Kidney (tissue), 22 donors: ENCODE measurements at places on chromosomes 7 and 10. TPM values are rescaled to one million over a fixed set of nuclear protein-coding genes. Genes with fewer than 3 reads are reported as not detected.
A peak's percentile ranks its signal among the peaks of the same experiment; 100 is the strongest.

DNA sequence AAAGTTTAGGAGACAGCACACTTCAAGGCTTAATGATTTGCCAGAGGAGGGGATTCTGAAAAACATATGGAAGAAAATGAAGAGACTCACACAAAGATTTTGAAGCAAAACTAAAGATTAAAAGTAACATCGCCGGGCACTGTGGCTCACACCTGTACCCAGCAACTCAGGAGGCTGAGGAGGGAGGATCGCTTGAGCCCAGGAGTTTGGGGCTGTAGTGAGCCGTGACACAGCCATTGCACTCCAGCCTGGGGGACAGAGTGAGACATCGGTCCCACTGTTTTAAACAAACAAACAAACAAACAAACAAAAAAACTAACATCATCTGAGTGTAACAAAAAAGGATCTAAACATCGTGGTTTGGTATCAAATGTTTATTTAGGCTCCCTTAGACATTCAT lies 33.7 kb upstream of the DAGLB start:
- peak overlapping the region; percentile 18 for H3K27ac ChIP-seq
- DNase-seq = no peak
- no peaks in the 10 kb centered on the region for H3K27me3 ChIP-seq
- peaks cover 2% of the 10 kb centered on the region for H3K4me1 ChIP-seq

DNA sequence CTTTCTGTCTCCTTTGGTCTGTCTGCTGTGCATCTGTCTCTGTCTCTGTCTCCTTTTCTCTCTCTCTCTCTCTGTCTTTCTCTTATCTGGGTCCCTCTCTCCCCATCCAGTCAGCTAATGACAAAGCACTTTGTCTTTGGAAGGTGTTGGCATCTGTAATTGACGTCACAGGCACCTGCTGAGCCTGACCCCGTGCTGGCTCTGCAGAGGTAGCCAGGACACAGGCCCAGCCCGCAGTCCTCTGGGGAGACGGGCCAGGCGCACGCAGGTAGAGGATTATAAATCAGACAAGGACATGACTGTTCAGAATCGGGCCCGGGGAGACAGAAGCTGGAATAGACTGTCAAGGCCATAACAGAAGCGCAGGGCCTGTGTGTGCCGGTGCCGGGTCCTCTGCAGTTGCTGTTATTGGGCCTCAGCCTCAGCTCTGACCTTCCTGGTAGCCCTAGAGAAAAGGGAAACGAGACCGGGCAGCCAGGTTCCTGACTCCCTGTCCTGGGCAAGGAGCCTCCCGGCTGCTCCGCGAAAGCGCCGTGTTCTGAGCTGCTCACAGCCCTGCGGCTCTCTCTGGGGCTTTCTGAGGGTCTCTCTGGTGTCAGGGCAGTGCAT lies 10.7 kb upstream of the PSMG3 start:
- H3K4me1 ChIP-seq = no peaks in the 10 kb centered on the region
- H3K36me3 ChIP-seq = no peaks in the 10 kb centered on the region
- no peak for DNase-seq
- H3K4me3 ChIP-seq = no peak overlapping the region
- H3K27me3 ChIP-seq = no peaks in the 10 kb centered on the region
- no peak overlapping the region for H3K27ac ChIP-seq

- no peaks in the 10 kb centered on the region for H3K4me1 ChIP-seq
- H3K4me3 ChIP-seq = peak overlapping the region; percentile 94
- DNase-seq = peak; percentile 80
- H3K27ac ChIP-seq = peak overlapping the region; percentile 93
Measured at GRCh38 chr10:121927318-121927840, 452 bp downstream of the ATE1 start.

DNA sequence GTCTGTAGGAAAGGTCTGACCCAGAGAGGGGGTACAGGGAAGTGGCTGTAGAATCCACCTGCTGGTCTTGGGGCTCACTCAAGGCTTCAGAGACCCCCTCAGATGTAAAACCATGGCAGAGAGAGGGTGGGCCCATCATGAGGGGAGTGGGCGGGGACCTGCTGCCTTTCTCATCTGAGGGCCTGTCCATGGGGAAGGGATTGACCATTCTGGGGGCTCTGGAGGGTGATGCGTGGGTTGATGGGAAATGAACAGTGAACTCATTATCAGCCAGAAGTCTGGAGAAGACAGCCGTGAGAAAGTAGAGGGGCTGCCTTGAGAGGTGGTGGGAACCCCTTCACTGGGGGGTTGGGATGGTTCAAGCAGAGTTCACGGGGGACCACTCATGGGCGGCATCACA lies 66.8 kb downstream of the MINDY4 start:
- no peaks in the 10 kb centered on the region for H3K4me1 ChIP-seq
- no peak overlapping the region for H3K27ac ChIP-seq
- no peaks in the 10 kb centered on the region for H3K27me3 ChIP-seq
- no peak overlapping the region for H3K4me3 ChIP-seq
- peaks cover 4% of the 10 kb centered on the region for H3K36me3 ChIP-seq
- DNase-seq = no peak

DNA sequence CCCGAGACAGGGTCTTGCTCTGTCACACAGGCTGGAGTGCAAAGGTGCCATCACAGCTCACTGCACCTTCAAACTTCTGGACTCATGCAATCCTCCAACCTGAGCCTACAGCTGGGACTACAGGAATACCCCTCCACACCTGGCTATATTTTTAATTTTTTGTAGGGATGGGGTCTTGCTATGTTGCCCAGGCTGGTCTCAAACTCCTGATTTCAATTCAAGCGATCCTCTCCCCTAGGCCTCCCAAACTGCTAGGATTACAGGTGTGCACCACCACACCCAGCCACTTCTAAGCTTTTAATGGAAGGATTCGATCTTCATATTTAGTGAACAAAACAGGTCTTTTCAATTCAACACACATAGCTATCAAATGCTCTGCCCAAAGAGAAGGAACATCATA lies 29.7 kb downstream of the FZD9 start:
- H3K4me1 ChIP-seq = no peaks in the 10 kb centered on the region
- no peak for DNase-seq
- peaks cover 38% of the 10 kb centered on the region for H3K36me3 ChIP-seq
- H3K4me3 ChIP-seq = no peak overlapping the region

- H3K27me3 ChIP-seq = no peaks in the 10 kb centered on the region
- H3K27ac ChIP-seq = no peak overlapping the region
- no peaks in the 10 kb centered on the region for H3K4me1 ChIP-seq
- no peak overlapping the region for H3K4me3 ChIP-seq
- no peak for DNase-seq
Measured at GRCh38 chr10:117419921-117420320, 44.7 kb upstream of the PDZD8 start.

- H3K36me3 ChIP-seq = no peaks in the 10 kb centered on the region
- no peaks in the 10 kb centered on the region for H3K4me1 ChIP-seq
- no peaks in the 10 kb centered on the region for H3K27me3 ChIP-seq
- DNase-seq = no peak
Measured at GRCh38 chr10:14235566-14236195, 95.0 kb downstream of the FRMD4A start.

- no peak for DNase-seq
- H3K4me1 ChIP-seq = no peaks in the 10 kb centered on the region
- H3K4me3 ChIP-seq = no peak overlapping the region
- H3K27ac ChIP-seq = no peak overlapping the region
Measured at GRCh38 chr7:99485094-99485493, 12.4 kb downstream of the ZNF789 start.

DNA sequence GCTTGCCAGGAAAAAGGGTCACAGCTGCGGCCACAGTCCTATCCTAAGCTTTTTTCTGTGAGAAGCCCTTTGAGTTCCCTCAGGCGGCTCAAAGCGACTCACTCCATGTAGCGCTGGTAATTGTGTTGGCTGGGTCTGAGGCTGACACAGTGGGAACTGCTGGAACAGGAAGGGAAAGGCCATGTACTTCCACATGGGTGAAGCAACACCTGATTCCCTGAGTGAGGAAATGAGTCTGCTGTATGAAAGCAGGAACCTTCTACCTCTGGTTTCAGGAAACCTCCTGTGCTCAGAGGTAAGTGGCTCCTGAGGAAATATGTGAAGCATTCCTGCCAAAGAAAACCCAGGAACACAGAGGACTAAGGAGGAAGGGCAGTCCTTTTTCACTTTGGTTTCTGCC lies 734.6 kb upstream of the SORCS1 start:
- H3K4me1 ChIP-seq = no peaks in the 10 kb centered on the region
- no peaks in the 10 kb centered on the region for H3K36me3 ChIP-seq

- no peak overlapping the region for H3K4me3 ChIP-seq
- H3K4me1 ChIP-seq = no peaks in the 10 kb centered on the region
- H3K27me3 ChIP-seq = no peaks in the 10 kb centered on the region
- no peak overlapping the region for H3K27ac ChIP-seq
- no peak for DNase-seq
- H3K36me3 ChIP-seq = no peaks in the 10 kb centered on the region
Measured at GRCh38 chr10:4622384-4622783, 203.6 kb upstream of the AKR1E2 start.

DNA sequence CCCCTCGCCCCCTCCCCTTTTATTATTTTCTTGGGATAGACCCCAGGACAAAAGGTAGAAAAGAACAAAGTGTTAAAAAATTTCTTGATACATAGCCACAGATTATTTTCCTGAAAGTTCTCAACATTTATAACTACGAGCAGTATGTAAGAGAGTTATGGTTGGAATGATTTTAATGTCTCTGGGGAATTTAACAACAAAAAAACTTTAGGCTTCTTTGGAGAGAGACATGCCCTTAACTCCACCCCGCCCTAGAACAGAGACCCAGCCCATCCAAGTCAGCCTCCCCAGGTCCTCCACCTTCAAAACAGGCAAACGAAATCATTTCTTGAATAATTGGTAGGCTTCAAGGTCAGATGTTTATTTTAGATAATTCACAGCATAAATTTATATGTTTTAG lies 97.1 kb downstream of the TCF7L2 start:
- H3K27ac ChIP-seq = no peak overlapping the region
- peaks cover 9% of the 10 kb centered on the region for H3K4me1 ChIP-seq
- no peak overlapping the region for H3K4me3 ChIP-seq
- DNase-seq = no peak

DNA sequence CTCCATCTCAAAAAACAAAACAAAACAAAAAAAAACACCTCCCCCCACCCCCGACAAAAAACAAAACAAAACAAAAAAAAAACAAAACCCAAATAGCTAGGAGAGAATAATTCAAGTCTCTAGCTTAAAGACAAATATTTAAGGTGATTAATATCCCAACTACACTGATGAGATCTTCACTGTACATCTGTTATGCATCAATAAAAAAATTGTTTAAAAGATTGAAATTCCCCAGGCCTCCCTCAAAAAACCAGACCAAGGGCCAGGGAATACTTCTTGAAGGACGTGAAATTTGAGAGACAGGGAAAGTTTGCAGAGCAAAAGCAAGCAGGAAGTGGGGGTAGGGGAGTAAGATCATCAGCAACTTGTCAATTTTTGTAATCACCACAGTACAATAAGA lies 232.6 kb downstream of the REEP3 start:
- no peaks in the 10 kb centered on the region for H3K4me1 ChIP-seq
- H3K4me3 ChIP-seq = no peak overlapping the region
- H3K27ac ChIP-seq = no peak overlapping the region
- DNase-seq = no peak
- no peaks in the 10 kb centered on the region for H3K36me3 ChIP-seq

GRCh38 chr10:69025370-69025896 lies 36.8 kb downstream of the KIFBP start:
- H3K27ac ChIP-seq = no peak overlapping the region
- H3K36me3 ChIP-seq = no peaks in the 10 kb centered on the region
- no peak overlapping the region for H3K4me3 ChIP-seq
- DNase-seq = no peak

DNA sequence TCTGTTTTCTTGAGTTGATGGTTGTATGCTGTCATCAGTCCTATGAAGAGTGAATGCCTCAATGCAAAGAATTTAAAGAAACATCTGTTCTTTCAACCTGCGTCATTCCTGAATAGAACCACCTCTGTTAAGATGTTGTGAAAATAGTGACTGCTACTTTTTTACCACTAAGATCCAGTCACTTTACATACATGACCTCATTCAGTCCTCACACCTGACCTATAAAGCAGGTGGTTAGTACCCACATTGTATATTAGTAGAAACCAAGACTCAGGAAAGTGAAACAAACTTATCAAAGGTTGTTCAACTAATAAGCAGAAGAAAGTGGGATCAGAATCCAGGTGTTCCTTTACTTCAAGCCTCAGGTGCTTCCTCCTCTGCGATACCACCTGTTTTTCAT lies 64.8 kb downstream of the ITGB8 start:
- no peaks in the 10 kb centered on the region for H3K4me1 ChIP-seq
- H3K27ac ChIP-seq = no peak overlapping the region
- no peak for DNase-seq

- no peaks in the 10 kb centered on the region for H3K4me1 ChIP-seq
- H3K4me3 ChIP-seq = no peak overlapping the region
- H3K36me3 ChIP-seq = no peaks in the 10 kb centered on the region
- DNase-seq = no peak
- no peak overlapping the region for H3K27ac ChIP-seq
- no peaks in the 10 kb centered on the region for H3K27me3 ChIP-seq
Measured at GRCh38 chr7:79361214-79361613, 92.3 kb downstream of the MAGI2 start.

GRCh38 chr7:128020159-128020558 lies 11.1 kb downstream of the LRRC4 start:
- peaks cover 7% of the 10 kb centered on the region for H3K4me1 ChIP-seq
- no peak overlapping the region for H3K4me3 ChIP-seq
- no peaks in the 10 kb centered on the region for H3K27me3 ChIP-seq
- H3K36me3 ChIP-seq = no peaks in the 10 kb centered on the region
- no peak for DNase-seq

- no peaks in the 10 kb centered on the region for H3K27me3 ChIP-seq
- no peak overlapping the region for H3K4me3 ChIP-seq
- no peak for DNase-seq
Measured at GRCh38 chr10:5603091-5603847, 63.1 kb downstream of the ASB13 start.

DNA sequence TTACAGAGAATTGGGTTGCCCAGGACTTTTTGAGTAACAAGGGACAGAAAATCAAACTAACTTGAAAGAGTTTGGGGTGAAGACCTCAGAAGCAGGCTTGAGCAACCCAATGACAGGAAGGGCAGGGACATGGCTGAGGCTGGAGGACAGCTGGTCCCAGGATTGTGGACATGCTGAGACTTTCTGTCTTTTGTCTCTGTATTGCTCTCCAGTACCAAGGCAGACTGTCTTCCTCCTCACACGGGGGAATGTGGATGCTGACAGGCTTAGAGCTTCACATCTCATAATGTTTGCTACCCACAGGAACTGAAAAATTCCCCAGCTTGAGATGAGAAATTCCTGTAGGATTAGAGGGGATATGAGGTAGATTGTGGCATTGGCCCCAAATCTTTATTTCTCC lies 229.6 kb downstream of the PHF14 start:
- H3K4me3 ChIP-seq = no peak overlapping the region
- DNase-seq = no peak
- no peak overlapping the region for H3K27ac ChIP-seq
- no peaks in the 10 kb centered on the region for H3K4me1 ChIP-seq

Gene CFTR
- 12.8 TPM for total RNA-seq

Gene LIPK
- total RNA-seq = not detected

Gene ECD
- total RNA-seq = 27.5 TPM

Gene FXYD4
- 109 TPM for total RNA-seq

Gene HOXA1
- total RNA-seq = 2.4 TPM
